ENCODE measurements at places on chromosomes 5 and 9.
A peak's percentile ranks its signal among the peaks of the same experiment; 100 is the strongest.

- DNase-seq, result no peak
Observed at GRCh38 chr5:151684690-151685361, 1.9 kb downstream of the SPARC start.

- DNase-seq, result no peak
Observed at GRCh38 chr9:35741740-35742139, 7.3 kb downstream of the GBA2 start.

DNA sequence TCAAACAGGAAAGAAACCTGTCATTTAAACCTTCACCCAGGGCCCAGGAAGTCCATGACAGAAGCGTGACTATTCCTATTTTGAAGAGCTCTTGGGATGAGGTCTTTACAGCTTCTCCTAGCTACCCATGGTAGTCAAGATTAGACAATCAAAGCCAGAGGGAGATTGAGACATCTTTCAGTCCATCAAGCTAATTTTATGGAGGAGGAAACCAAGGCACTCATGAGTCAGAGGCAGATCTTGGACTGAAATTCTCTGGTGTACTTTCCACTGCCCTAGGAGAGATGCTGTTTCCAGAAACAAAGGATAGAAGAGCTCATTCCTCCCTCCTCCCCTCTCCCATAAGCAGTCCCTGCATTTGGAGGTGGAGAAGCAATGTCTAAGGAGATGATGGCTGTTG is 9.2 kb downstream of the TNFSF8 start:
- DNase-seq, result no peak

DNA sequence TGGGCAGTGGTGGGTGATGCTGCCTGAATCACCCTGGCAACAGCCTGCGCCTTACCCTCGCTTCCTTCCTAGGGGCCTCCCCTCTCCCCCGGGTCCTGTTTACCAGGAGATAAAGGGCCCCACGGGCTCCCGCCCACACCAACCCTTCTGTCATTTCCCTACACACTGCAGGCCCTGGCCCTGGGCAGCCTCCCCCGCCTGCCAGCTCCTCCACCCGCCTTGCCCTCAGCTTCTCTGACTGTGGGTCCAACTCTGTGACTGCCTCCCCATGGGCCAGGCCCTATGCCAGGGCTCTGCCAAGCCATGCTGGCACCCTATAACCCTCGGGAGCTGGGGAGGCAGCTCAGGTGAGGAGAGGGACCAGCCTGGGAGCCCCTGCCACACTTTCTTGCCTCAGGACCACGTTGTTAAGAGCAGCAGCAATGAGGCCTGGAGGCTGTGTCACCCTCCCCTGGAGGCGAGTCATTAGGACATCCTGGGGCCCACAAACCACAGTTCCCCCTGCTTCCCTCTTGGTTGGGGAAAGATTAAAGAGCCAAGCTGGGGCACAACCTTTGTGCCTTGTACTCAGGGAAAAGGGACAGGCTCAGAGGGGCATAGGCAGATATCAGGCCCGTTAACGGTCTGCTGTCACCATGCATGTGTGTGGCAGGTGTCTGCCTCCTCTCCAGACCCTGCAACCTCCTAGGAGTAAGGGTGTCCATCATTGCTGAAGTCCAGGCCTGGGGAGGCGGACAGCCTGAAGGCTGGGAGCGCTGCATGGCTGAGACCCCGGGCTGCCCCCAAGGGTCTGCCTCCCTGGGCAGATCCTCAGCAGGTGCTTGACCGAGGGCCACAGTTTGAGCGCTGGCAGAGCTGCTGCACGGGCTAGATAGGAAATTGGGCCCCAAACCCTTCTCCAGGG is 2.8 kb downstream of the MGAT4B start:
- DNase-seq, result peak; percentile 33

GRCh38 chr9:133895335-133895734 is 96.8 kb downstream of the VAV2 start:
- no peak for DNase-seq

GRCh38 chr9:3893519-3893918 is 367.7 kb upstream of the RFX3 start:
- DNase-seq, result no peak

DNA sequence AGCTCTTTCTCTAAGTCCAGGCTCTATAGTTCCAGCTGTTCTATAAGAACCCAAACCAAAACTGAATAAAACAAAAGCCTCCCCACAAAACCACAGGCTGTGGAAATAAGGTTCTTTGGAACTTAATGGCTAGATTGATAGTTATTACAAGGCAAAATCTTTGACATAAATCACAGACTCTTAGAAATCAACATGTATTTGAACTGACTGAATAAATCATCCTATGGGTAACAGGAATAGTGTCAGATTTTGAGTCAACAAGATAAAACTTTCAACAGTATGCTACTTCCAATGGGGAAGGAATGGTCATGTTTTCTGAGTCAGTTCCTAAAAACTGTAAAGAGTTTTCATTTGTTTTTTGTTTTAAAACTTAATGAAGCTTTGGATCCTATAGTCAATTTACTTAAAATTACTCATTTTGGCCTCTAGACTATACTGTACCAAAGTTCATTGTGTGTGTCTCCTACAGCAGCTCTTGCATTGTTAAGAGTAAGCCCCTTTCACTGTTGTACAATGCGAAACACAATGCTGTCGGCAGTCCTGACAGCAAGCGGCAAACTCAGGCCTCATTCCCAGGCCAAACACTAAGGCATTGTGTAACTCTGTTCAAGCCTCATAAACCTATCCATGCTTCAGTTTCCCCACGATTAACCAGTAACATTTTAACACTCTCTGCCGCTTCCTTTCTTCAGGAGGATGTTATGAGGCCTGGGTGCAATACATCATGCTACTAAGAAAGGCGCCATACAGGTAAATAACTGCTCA is 134.1 kb downstream of the ARL15 start:
- DNase-seq, result no peak

- peak; percentile 8 for DNase-seq
Observed at GRCh38 chr9:21789541-21790037, 12.8 kb upstream of the MTAP start.

GRCh38 chr9:126494746-126495145 is 119.0 kb upstream of the LMX1B start:
- DNase-seq, result no peak

DNA sequence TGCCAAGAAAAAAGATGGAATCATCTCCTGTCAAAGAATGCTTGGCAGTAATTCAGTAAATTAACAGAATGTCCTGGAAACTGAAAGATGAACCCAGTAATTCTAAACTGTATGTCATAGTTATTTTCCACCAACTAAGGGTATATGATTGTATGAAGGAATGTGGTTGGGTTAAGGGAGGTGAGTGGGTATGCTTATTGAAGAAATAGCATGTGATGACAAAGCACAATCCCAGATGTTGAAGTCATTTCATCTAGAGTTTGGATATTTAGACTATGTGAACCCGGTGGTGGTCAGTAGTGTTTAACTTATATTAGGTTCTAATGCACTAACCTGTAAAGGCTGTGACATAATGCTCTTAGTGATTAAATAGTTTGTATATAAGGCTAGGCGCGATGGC is 87.3 kb downstream of the CDKN2A start:
- DNase-seq, result no peak

DNA sequence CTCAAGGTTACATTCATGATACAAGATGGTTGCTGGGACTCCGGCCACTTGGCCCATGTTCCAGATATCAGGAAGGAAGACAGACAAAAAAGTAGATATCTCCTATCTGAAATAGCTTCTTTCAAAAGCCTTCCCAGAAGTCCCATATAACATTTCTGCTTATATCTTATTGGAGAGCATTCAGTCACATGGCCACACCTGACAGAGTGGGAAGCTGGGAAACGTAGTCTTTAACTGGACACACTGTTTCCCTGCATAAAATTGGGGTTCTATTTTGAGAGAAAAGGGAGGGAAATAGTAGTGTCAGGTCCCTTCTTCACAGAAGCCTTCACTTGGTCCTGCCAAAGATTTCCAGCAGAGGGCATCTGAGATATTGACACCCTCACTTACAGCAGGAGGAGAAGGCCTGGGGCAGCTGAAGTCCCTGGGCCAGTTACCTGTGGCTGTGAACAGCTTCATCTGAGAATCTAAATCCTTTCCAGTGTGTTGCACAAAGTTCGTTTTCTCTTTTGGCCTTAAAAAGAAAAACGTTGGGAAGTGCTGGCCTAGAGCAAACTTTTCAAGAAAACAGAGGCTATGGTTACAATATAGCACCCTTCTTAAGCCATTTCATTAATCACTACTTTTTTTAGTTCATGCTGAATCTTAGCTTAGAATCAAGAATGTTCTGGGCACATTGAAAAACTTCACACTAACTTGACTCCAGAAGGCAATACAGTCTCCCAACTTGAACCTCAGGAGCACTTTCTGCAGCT is 33.5 kb downstream of the SPEF2 start:
- DNase-seq, result peak; percentile 35

DNA sequence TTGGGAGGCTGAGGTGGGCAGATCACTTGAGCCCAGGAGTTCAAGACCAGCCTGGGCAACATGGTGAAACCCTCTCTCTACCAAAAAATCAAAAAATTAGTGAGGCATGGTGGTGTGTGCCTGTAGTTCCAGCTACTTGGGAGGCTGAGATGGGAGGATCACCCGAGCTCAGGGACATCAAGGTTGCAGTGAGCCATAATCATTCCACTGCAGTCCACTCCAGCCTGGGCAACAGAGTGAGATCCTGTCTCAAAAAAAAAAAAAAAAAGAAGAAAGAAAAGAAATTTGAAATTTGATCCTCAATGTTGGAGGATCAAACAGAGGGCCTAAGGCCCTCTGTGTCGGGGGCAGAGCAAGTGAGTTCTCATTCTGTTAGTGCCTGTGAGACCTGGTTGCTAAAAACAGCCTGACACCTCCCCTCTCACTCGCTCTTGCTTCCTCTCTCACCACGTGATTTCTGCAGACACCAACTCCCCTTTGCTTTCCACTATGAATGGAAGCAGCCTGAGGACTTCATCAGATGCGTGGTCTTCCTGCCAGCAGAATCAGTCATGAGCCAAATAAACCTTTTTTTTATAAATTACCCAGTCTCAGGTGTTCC is 8.4 kb upstream of the GOLPH3 start:
- no peak for DNase-seq

- DNase-seq, result no peak
Observed at GRCh38 chr9:126874546-126875314, 14.3 kb downstream of the ZBTB34 start.

DNA sequence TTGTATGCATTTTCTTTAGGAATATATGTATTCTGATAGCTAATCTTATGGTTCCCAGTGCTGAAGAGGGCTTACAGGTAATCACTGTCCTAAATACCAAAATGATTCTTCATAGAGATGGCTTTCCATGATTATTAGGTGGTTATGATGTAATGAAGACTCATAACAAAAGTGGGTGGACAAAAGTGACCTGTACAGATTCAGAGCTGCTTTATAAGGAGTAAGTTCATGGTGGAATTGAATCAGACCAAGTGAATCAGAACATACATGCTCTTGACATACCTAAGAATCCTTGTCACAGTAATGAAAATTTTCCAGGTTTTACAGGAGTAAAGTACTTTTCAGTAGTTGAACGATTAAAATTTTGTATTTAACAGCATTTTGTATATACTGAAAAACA is 105.6 kb downstream of the NIPBL start:
- no peak for DNase-seq

GRCh38 chr9:92147852-92148180 is 32.6 kb upstream of the SPTLC1 start:
- DNase-seq, result no peak

GRCh38 chr5:61767231-61768080 is 435.4 kb downstream of the ZSWIM6 start:
- no peak for DNase-seq

DNA sequence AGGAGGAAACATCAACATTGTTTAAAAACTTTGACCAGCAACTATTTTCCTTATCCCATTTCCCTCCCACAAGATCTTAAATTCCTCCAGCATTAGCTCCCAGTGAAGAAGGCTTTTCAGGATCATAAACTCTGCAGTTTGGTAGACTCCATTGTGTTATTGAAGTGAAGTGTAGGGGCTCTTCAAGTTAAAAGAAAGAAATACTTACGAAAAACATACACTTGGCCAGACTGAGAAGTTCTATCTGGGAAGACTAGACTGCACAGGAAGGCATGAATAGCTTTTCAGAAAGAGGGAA is 22.3 kb downstream of the LIFR start:
- no peak for DNase-seq

DNA sequence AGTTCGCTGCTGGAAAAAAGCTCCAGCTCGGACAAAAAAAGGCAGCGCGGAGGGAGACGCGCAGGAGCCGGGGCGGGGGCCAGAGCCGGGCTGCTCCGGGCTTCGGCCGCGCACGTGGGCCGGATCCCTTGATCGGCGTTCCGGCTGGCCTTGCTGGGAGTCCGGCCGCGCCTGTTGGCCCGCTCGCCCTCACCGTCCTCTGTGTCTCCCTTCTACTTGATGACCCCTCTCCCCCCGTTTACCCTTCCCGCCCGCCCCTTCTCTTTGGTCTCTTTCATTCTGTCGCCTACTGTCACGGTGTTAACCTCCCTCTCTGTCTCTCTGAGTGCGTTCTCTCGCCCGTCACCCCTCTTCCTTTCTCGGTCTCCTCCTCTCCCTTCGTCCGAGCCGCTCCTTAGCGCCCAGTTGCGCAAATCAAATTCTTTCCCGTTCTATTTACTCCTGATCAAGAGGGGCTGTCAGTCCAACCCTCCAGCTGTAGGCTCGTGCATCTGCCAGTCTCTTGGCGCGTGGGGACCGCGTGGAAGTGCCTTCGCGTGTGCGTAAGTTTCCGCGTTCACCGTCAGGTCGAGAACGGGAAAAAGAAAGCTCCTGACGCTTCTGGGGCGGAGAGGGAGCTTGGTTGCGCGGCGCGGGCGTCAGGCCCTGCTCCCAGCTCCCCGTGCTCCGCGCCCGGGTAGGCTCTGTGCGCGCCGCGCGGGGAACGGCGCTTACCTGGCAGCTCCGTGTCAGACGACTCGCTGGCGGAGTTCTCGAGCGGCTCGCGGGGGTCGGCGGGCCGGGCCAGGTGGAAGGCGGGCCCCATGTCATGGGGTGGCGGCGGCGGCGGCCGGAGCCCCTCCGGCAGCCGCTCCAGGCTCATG is 798 bp downstream of the PITX1 start:
- no peak for DNase-seq

DNA sequence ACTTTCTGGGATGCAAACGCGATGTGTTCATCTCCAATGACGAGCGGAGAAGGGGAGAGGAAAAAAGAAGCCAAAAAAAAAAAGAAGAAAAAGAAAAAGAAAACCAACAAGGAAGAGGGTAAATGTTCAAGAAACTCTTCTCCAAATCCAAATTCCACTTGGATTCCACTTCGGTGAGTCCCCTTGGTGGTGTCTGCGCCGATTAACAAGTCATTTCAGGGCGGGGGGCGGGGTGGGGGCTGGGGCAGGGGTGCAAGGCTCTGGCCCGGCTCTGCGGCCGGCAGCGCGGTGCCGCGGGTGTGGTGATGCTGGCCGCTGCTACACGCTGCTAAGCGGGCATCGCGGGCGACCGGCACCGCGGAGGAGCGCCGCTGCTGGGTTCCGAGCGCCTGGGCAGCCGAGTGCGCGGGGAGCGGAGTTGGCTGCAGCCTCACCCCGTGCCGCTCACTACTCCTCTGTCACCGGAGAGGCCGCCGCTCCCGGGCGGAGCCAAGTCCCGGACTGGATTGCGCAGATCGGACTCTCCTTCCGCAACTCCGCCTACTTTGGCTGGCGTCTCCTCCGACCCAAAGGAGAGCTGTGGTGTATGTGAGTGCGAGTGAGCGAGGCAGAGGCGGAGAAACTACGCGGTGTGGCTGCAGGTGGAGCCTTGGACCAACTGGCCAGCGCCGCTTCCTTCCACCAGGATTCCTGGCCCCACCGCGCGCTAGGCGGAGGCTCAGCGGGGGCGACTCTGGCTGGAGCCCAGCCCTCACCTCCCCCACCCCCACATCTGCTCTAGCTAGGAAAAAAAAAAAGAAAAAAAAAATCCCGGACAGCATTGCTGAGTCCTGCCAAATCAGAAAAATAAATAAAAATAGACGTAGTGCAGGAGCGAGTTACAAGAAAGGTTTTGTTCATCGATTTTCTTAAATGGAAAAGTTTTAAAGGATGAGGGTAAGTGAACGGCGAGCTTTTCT is at the start of gene SEMA6A:
SEMA6A (minus strand) TSS at position 457 of the 959 bp plus-strand sequence. CDS start 69,879 bp downstream, outside the sequence.
- DNase-seq, result peak; percentile 4
